Heart right ventricle (tissue), 16 donors: ENCODE measurements at places on chromosomes 1 and 21. TPM values are rescaled to one million over a fixed set of nuclear protein-coding genes. Genes with fewer than 3 reads are reported as not detected.
A peak's percentile ranks its signal among the peaks of the same experiment; 100 is the strongest.

DNA sequence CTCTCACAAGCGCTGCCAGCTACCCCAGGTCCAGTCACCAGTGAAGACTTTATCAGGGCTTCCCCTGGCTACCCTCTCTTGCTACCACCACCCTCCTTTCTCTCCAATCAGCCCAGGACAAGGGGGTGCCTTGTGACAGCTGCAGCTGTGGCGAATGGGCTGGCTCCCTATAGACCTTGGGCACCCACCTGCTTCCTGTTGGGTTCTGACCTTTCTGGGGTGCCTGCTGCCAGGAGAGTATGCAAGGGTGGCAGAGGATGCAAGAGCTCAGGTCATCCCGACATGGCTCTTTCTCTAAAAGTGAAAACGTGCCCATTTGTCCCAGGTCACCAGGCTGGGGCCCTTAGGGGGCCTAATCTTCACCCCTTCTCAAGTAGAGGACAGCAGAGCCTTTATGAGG, 6.6 kb downstream of the KLHDC8A start:
- DNase-seq: no peak

DNA sequence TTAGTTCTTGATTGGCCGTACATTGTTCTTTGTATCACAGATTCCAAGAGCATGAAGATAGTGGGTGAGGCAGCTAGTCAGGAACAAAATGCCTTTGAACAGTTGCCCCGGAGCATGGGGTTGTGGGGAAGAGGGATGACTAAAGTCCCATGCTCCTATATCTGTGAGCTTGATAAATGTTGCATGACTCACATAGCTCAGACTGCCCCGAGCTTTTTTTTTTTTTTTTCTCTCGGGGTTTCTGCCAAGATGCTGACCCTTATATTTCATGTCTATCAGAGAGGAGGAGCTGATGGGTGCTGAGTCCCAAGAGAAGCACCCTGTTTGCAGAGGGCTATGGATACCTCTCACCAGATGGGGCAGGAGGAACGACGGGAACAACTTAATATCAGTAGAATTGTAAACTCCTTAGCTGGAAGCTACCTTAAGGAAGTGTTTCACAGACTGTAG, 40.6 kb downstream of the SRRM1 start:
- no peak for DNase-seq

KDM5B gene
- 15.6 TPM for total RNA-seq

DNA sequence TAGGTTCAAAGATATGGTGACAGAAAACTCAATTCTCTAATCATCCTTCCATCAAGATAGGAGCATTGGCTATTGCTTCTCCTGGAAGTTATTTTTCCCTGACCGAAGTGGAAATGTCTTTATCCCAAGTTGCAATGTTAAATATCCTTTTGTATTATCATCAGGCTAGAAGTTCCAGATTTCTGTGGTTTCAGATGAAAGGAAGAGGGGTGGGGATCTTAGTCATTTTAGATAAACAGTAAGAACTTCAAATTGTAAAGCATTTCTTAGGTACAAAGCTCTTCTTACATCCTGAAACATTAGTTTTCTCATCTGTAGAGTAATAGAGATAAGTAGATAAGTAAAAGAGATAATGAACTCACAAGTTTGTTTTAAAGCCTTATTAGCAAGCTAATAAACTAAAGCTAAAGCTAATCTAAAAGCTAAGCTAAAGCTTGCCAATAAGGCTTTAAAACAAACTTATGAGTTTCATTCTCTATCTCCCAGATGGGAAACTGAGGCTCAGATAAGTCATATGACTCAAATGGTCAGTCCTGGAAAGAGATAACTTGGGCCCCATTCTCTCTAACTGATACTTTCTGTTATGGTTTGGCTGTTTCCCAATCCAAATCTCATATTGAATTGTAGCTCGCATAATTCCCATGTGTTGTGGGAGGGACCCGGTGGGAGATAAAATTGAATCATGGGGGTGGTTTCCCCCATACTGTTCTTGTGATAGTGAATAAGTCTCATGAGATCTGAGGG, 99.2 kb upstream of the KCNK2 start:
- DNase-seq: no peak

GRCh38 chr1:57026624-57027354, 61.0 kb upstream of the C8B start:
- no peak for DNase-seq

- DNase-seq: no peak
Measured at GRCh38 chr1:21633992-21634805, 35.0 kb downstream of the RAP1GAP start.

GRCh38 chr1:227621211-227621610, 57.9 kb downstream of the ZNF678 start:
- DNase-seq: no peak

DNA sequence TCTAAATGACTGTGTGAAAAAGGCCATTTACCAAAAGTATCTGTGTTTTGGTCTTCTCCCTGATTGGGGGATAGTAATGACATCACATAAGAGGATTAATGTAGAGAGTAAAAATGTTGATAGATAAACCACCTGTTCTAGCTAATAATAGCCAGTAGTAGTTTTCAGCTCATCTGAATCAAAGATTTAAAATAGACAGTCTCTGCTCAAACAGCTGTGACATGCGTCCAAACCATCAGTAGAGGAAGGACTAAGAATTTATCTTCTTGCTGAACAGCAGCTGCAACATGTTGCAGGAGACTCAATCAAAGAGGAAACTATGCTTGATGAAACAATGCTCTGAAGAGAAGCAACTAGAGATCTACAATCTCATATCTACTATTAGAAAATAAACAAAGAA, 21.4 kb downstream of the TMPRSS15 start:
- no peak for DNase-seq

DNA sequence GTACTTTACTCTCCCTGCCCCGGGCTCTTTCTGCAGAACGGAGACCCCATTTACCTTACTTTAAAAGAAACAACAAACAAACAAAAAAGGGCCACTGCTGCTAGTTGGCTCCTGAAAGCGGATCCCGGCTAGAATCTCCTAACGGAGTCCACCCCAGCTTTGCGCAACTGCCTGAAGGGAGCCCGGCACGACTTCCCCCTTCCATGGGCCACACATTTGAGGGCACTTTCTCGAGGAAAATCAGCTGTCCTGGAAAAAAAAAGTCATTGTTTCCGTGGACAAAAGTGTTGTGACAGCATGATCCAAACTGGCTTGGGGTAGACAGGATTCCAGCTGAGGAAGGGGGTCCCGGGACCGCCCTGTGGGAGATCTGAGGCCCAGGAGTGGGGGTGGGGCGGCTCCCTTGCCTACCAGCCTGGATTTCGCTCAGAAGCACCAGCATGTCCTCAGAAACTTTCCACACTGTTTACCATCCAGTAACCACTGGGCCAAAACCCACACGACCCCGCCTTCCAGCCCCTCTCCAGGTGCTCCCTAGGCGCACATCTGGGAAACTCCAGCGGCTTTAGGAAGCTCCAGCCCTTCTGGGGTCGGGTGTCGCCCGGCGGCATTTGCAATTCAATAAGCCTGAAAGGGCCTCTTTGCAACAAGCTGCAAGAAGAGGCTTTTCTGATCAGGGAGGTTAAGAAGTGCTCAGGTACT, 4.8 kb downstream of the RIPK4 start:
- no peak for DNase-seq

DNA sequence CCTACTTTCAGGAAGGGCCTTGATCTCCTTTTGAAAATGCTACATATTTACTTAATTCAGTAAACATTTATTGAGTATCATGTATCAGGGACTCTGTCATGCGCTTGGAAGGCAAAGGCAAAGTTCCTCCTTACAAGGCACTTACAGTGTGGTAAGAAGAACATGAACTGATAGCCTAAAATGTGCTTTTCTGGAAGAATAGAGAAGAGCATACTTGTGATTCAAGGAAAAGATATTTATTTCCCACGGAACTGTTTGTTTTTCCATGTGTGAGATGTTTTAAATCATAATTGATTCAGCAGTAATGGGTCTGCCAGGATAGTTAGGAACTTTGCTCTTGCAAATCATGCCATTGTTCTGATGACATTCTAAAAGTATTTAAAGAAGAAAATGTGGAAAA, 110.1 kb upstream of the ZNHIT6 start:
- no peak for DNase-seq

- DNase-seq: no peak
Measured at GRCh38 chr1:162087574-162087973, 18.1 kb downstream of the NOS1AP start.

GRCh38 chr1:37764414-37764825, 500 bp downstream of the EPHA10 start:
- DNase-seq: peak; percentile 26

DNA sequence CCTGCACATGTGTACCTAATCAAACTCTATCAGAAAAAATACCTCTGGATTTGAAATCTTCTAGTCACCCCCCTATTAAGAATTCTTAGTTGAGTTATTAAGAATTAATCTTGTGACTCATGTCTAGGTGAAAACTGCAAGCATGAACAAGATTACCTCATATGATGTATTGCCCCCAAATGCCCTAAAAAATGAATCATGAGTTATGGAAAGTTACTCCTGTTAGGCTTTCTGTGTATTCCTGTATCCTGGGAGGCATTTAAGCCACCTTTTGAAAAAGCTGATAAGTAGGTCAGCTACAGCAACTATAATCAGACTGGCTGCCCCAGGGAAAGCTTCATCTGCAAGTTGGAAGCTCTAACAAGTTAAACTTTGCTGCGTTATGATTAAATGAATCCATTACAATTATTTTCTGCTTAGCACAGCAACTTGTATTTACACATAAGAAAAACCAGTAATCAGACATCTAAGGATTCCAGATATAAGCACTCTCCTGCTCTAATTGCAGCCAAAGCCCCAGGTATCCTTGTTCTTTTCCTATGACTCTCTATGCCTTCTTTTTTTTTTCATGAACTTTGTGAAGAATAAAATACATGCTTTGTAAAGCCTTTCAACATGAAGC, 147.7 kb downstream of the NTPCR start:
- DNase-seq: no peak

GRCh38 chr1:3179471-3179870, 110.5 kb downstream of the PRDM16 start:
- DNase-seq: no peak

GRCh38 chr21:23968008-23968407, 1639.3 kb downstream of the MRPL39 start:
- DNase-seq: no peak

- no peak for DNase-seq
Measured at GRCh38 chr1:100582943-100583342, 45.0 kb downstream of the GPR88 start.

DNA sequence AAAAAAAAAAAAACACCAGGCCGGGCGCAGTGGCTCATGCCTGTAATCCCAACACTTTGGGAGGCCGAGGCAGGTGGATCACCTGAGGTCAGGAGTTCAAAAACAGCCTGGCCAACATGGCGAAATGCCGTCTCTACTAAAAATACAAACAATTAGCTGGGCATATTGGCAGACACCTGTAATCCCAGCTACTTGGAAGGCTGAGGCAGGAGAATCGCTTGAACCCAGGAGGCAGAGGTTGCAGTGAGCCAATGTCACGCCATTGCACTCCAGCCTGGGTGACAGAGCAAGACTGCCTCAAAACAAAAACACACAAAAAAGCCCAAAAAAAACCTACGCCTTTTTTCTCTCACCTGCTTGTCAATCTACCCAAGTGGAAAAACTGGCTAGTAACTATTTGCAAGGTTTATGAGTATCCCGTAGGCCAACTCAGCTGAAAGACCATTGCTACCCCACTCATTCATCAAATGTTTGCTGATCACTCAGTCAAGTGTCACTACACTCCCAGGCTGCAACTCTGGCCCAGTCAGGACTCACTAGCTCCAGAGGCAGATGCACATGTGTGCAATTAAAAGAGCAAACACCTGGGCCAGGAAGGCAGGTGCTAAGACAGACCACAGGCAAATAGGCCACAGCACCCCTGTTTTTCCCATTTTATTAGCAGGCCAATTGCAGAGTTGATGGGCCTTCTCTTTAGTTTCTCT, 2.0 kb downstream of the CSRP1 start:
- no peak for DNase-seq

- DNase-seq: no peak
Measured at GRCh38 chr1:236451796-236452373, 57.8 kb downstream of the EDARADD start.

GRCh38 chr21:33116676-33117075, 46.7 kb downstream of the OLIG1 start:
- no peak for DNase-seq

CFHR4 gene
- not detected for total RNA-seq

DNA sequence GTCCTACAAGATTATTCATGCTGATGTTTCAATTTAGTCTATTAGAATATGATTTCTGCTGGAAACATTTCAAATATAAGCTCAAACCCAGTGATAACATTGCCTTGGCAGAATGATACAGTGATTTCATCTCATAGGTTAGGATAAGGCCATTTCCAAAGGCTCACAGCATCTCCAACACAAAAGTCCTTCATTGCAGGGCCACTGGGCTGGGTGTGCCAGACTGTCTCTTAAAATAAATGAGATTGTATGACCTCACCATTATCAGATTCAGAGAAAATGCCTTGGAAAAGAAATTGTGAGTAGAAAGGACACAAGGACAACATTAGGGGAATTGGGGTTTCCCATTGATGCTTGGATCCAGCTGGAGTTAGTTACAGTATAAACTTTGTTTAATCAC, 30.4 kb downstream of the NGF start:
- no peak for DNase-seq

LRRN2 gene
- total RNA-seq: 1.6 TPM

DNA sequence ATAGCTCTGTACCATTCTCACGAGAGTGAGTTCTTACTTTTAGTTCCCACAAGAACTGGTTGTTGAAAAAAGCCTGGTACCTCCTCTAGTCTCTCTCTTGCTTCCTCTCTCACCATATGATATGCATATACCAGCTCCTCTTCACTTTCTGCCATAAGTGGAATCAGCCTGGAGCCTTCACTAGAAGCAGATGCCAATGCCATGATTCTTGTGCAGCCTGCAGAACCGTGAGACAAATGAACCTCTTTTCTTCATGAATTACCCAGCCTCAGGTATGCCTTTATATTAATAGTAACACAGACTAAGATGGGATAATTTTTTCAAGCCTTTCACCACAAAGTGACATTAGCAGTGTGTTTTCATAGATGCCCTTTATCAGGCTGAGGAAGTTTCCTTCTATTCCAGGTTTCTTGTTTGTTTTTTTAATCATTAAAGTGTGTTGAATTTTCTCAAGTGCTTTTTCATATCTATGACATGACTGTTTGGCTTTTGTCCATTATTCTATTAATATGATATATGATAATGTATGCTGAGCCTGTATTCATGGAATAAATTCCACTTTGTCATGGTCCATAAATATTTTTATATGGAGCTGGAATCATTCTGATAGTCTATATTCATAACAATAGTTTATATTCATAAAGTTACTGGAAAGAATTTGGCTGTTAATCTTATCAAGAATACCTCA, 40.7 kb upstream of the C1orf185 start:
- no peak for DNase-seq

DNA sequence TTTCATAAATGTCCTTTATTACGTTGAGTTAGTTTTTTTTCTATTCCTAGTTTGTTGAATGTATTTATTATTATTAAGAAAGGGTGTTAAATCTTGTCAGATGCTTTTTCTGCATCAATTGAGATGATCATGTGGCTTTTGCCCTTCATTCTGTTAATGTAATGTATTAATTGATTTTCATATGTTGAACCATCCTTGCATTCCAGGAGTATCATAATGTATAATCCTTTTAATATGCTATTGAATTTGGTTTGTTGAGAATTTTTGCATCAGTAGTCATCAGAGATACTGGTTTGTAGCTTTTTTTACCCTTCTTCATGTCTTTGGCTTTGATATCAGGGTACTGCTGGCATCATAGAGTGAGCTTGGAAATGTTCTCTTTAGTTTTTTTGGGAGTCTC, 100.0 kb downstream of the POFUT2 start:
- DNase-seq: no peak

HES2 gene
- 0.25 TPM for total RNA-seq
